ENCODE measurements at places on chromosomes 12 and 14. TPM values are rescaled to one million over a fixed set of nuclear protein-coding genes. Genes with fewer than 3 reads are reported as not detected.
A peak's percentile ranks its signal among the peaks of the same experiment; 100 is the strongest.

GRCh38 chr14:68552602-68553001 is 240.3 kb downstream of the ZFP36L1 start:
- no peaks in the 10 kb centered on the region for H3K36me3 ChIP-seq
- H3K4me3 ChIP-seq = no peak overlapping the region
- H3K27me3 ChIP-seq = no peaks in the 10 kb centered on the region
- peaks cover 62% of the 10 kb centered on the region for H3K4me1 ChIP-seq
- H3K27ac ChIP-seq = no peak overlapping the region

DNA sequence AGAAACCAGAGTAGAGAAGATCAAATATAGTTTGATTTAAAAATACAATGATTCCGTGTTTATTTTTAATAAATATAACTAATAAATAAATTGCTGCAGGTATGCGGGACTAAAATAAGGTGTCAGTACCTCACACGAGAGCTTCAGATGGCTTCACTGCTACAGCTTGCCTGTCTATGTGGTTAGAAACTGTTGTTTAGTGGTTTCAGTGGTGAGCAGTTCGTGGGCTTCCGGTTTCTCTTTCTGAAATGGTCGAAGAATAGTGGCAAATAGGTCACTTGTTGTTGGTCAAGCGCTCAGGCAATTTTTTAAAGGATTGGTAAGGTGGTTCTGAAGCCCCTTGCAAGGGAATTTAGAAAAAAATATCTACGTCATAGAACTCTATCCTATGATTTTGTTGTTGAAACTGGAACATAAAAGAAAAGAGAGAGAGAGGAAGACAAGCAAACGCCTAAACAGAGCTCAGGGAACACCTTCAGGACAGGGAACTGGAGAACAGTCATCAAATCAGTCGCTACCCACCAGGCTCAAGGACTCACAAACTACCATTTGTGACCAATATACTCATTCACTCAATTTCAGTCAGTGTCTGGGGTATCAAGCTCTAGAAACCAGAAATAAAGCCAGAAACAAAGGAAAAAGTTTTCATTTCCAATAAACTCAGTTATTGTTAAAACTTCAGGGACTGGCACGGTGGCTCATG is 31.3 kb downstream of the GABARAPL1 start:
- H3K27me3 ChIP-seq = no peaks in the 10 kb centered on the region
- H3K36me3 ChIP-seq = no peaks in the 10 kb centered on the region
- DNase-seq = no peak
- H3K27ac ChIP-seq = no peak overlapping the region

DNA sequence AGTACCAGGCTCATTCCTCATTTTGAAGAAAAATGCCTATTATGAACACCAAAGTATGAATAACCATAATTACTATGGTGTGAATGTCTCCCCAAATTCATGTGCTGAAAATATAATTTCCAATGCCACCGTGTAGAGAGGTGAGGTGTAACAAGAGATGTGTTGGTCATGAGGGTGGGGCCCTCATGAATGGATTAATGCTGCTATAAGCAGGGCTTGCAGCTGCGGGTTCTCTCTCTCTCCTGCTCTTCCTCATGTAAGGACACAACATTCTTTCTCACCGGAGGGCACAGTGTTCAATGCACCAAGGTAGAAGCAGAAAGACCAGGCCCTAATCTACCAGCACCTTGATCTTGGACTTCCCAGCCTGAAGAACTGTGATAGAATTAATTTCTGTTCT is 70.0 kb downstream of the TMTC1 start:
- no peaks in the 10 kb centered on the region for H3K27me3 ChIP-seq
- no peak overlapping the region for H3K27ac ChIP-seq
- H3K36me3 ChIP-seq = no peaks in the 10 kb centered on the region

DNA sequence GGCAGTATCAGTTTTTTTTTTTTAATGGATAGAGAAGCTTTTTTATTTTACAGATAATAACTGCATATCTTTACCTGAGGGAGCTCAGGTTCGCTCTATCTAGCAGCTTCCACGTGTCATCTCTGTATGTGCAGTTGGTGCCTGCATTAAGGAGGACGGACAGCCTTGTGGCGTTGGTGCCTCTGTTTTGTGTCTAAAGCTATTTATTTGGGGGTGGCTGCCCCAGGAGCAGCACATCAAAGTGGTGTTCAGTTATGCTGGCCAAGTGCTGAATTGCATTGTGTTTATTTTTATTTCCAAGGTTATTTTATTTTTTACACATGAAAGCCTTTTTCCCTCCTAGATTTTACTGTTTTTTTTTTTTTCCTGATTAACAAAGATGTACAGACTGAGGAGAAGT is 59.7 kb downstream of the RASSF3 start:
- no peaks in the 10 kb centered on the region for H3K27me3 ChIP-seq
- no peak overlapping the region for H3K4me3 ChIP-seq
- H3K4me1 ChIP-seq = peaks cover 69% of the 10 kb centered on the region
- peak overlapping the region; percentile 81 for H3K27ac ChIP-seq

- H3K27me3 ChIP-seq = peaks cover 22% of the 10 kb centered on the region
- no peak overlapping the region for H3K27ac ChIP-seq
- peaks cover 21% of the 10 kb centered on the region for H3K4me1 ChIP-seq
- no peak for DNase-seq
- no peaks in the 10 kb centered on the region for H3K36me3 ChIP-seq
Measured at GRCh38 chr14:91363776-91364523, 53.7 kb downstream of the CCDC88C start.

- H3K4me1 ChIP-seq = no peaks in the 10 kb centered on the region
- DNase-seq = no peak
- H3K27me3 ChIP-seq = peaks cover 2% of the 10 kb centered on the region
- H3K4me3 ChIP-seq = no peak overlapping the region
- peaks cover 15% of the 10 kb centered on the region for H3K36me3 ChIP-seq
Measured at GRCh38 chr14:99707921-99708320, 23.8 kb downstream of the CYP46A1 start.

DNA sequence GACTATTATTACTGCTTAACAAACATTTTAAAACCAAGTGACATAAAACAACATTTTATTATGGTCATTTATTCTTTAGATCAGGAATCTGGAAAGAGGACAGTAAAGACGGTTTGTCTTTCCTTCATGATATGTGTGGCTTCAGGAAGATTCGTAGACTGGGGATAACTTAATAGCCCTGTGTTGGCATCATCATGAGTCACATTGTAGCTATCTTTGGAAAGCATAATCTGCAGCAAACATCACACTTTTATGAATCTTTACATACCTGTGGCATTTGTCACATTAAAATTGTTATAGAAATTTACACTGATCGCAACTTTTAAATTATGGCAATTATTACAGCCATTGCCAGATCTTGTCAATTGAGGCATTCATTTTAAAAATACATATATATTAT is 397.1 kb downstream of the NOVA1 start:
- no peak for DNase-seq
- peaks cover 44% of the 10 kb centered on the region for H3K27me3 ChIP-seq

DNA sequence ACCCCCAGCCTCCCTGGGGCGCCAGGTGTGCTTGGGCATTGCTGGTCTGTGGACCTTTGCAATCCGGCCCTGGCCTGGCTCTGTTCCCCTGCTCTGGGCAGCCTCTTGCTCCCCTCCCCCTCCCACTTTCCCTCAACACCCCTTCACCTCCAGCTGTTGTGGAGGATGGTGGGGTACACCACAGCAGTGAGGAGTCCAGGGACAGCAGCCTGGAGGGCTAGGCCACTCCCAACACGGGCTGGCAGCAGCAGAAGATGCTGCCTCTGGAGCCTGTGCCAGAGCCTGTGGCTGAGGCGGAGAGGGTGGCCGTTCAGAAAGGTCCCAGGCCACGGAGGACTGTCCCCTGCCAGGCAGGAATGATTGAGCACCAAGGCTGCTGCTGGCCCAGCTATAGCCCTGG is 7.6 kb downstream of the ZBTB42 start:
- H3K4me3 ChIP-seq = no peak overlapping the region
- no peaks in the 10 kb centered on the region for H3K27me3 ChIP-seq
- no peak for DNase-seq
- H3K36me3 ChIP-seq = no peaks in the 10 kb centered on the region
- H3K27ac ChIP-seq = no peak overlapping the region
- no peaks in the 10 kb centered on the region for H3K4me1 ChIP-seq

The MGAT4C gene
- 1.4 TPM for total RNA-seq
